ENCODE measurements at places on chromosomes 12 and 14.

DNA sequence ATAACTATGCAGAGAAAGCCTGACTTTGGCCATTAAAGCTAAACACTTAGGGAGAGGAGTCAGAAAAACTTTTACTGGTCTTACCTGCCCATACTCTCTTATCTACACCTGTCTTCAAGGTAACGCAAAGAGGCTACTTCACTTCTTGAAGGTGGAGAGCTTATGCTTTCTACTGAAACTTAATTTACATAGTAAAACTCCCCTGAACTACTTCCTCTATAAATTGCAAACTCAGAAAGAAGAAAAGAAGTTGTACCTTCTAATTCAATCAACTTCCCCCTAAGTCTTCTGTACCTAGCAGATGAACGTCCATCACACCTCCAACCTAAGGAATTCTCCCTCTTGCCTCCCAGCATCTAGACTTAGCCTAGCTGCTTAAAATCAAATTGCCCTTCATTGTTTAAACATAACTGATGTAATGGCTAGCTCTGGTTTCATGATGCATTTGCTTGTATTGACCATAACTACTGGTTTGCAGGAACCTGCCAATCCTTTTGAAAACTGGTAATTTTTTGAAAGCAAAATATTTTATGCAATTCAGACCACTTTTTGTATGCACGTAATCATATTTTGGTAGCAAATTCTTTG is 87.7 kb downstream of the STON2 start:
- DNase-seq = no peak

DNA sequence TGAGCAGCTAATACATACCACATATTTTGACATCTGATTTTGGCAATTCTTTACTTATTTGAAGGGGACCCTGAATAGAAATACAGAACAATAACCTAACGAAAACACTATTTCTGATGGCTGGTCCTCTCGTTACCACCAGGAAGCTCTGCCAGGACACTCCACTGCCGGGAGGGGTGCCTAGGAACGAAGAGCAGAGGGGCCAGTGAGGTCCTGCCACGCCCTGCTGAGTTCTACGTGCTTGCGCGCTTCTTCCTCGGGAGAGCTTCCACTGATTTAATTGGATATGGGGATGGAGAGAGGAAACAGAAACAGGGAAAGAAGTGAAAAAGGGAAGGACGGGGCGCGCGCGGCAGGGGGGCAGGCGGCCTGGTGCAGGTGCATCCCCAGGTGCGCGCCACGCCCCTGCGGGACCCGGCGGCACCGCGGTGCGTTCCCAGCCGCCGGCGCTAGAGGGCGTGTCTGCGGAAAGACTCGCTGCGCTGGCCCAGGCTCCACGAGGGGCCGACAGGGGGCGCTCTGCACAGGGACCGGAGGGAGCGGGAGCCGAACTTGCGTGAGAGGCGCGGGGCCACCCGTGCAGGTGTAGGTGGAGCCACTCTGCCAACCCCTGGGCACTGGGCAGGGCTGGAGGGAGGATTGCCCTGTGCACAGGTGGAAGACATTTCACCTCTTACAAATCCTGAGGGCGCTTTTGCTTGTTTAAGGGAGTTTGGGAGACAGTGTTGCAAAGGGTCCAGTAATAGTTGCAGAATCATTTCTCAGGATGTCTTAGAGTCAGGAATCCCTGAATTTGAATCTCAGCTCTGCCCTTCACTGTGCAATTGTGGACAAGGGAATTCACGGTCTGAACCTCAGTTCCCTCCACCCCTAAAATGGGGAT is 986.3 kb upstream of the TMEM132C start:
- peak; percentile 59 for DNase-seq

DNA sequence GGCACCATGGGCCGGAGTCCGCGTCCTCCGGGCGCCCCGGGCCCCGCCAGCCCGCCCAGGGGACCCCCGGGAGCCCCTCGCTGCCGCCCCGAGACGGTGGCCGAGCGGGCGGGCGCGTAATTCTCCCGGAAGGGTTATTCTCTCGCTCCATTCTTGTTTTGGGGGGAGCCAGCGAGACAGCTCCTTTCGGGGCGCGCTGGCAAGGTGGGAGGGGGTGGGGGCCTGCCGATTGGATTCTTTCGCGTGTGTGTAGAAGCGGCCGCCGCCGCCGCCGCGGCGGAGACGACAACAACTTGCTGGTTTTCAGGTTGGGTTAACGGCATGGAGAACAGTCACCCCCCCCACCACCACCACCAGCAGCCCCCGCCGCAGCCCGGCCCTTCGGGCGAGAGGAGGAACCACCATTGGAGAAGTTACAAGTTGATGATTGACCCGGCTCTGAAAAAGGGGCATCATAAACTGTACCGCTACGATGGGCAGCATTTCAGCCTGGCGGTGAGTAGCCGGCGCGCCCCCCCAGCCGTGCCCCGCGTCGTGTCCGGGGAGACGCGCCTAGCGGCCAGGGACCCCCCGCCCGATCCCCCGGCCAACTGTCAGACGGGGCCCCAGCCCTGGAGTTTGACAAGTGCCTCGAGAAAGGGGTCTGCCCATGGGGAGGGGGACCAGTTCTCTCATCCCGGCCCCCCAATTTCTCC is 755 bp downstream of the SETD1B start:
- no peak for DNase-seq

DNA sequence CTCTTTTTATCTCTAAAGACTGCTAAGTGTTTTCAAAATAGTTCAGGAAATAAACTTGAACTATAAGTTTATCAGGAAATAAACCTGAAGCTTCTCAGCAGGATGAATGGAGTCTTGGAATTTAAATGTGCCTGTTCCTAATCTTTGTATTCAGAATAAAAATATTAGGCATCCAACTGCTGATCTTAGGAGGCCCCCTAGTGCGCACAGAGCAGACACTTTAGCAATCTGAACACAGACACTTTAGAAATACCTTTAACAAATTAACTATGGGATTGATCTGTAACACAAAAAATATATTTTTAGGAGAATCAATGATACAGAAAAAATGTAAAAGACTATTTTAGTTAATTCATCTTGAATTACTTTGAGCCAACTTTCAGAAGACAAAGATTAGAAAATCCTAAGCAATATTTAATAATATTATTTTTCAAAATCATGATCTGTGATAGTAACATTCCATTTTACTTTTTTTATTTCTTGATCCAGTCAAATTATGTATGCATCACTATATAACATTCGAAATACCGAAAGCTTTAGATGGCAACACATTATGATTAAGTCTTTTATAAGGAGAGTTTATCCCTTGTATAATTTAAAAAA is 80.9 kb downstream of the SLC41A2 start:
- DNase-seq = peak; percentile 7

DNA sequence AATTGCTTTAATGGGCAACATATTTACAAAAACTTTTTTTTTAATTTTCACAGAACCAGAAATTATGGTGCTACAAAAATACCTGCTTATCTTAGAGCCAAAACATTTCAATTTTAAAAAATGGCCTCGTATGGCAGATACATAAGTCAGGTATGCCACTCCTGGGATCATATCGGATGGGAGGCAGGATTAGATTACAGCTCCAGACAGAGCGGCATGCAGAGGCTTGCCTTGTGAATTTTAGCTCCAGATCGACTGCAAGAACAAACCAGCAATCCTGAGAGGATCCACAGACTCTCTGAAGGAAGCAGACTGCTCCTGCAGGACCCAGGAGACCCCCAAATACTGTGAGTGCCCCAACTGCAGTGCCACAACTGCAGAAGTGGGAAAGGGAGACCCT is 169.3 kb upstream of the AMIGO2 start:
- DNase-seq = no peak

DNA sequence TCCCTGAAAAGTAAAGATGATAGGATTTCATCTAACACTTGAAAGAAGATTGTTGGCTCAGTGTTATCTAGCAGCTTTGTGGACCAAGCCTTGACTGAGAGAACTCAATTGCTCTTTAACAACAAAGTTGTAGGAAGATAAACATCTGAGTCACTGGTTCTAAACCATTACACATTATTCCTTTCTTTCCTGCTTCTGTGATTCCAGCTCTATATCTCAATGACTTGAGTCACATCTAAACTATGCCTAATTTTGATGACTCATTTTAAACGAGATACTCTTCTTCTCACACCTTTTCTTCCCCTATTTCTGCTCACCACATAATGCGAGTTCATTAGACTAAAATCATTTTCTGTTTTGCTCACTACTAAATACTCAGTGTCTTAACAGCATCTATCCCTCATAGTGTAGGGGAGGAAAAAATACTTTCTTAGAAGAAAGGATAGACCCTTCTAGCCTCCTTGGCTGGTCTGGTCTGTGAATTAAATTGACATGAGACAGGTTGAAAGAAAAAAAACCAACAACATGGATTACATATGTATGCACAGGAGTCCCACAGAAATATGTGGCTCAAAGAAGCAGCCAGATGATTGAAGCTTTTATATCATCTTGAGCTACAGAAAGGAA is 201.4 kb downstream of the C12orf50 start:
- DNase-seq = no peak

GRCh38 chr12:13112968-13113367 is 9.5 kb upstream of the GSG1 start:
- DNase-seq = no peak

GRCh38 chr14:48628870-48629269 is 953.5 kb upstream of the MDGA2 start:
- no peak for DNase-seq

DNA sequence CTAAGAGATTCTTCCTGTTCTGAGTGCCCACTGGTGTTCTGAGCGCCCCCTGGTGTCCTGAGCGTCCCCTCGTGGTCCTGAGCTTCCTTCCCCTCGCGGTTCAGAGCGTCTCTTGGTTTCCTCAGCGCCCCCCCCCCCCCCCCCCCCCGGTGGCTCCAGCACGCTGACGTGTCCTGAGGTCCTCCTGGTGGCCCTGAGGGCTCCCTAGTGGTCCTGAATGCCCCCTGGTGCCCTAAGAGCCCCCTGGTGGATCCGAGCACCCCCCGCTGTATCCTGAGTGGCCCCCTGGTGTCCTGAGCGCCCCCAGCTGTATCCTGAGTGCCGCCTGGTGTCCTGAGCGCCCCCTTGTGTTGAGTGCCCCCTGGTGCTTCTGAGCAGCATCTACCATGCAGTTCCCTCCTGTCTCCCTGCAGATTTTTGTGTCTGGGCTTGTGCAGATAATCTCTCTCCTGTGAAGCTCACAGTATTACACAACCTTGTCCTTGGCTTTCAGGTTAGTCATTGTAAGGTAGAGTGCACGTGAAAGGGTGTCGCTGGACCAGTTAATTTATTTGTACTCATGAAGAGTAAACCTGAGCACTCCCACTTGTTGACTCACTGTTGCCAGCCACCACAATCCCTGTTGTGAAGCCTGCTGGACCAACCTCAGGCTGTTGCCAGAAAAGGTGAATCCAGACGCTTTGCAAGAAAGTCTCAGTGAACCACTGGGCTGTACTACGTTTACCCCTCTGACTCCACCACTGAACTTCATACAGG is 1168.4 kb downstream of the TMEM121 start:
- DNase-seq = peak; percentile 43

DNA sequence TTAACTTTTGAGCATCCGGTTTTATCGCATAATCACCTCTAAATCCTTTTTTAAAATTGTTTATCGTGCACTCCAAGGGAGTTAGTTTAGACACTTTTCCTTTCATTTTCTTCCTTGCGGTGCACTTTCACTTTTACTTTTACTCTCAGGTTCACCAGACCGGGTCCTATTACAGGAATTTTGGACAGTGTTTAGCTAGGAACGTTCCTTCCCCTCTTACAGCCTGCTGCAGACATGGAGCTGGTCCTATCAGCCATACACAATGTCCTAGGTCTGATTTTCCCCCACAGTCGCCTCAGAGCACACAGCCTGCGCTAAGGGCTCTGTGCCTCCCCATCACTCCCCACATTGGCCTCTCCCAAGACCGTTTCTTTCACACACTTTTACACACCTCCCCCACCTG is 103.9 kb downstream of the ALG10 start:
- DNase-seq = no peak

- no peak for DNase-seq
Observed at GRCh38 chr12:99498756-99499155, 148.8 kb upstream of the GARIN6 start.

GRCh38 chr12:42982828-42983227 is 393.3 kb upstream of the PRICKLE1 start:
- no peak for DNase-seq

- no peak for DNase-seq
Observed at GRCh38 chr14:60640859-60641741, 8.2 kb downstream of the SIX1 start.

DNA sequence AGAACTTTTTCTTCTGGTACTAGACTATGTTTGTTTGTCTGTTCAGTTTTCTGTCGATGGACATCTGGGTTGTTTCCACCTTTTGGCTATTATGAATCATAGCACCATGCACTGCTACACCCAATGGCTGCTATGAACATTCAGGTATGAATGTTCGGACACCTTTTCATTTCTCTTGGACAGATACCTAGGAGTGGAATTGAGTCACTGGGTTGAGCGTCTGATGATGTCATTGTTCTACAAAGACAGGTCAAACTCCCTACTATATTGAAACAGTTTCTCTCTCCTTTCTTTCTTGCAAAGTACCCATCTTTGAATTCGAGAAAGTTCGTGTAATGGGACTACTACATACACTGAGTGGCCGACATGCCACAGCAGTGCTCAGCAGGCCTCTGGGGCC is 44.7 kb downstream of the KCTD10 start:
- no peak for DNase-seq

- no peak for DNase-seq
Observed at GRCh38 chr14:94625353-94625635, 13.1 kb downstream of the SERPINA3 start.

DNA sequence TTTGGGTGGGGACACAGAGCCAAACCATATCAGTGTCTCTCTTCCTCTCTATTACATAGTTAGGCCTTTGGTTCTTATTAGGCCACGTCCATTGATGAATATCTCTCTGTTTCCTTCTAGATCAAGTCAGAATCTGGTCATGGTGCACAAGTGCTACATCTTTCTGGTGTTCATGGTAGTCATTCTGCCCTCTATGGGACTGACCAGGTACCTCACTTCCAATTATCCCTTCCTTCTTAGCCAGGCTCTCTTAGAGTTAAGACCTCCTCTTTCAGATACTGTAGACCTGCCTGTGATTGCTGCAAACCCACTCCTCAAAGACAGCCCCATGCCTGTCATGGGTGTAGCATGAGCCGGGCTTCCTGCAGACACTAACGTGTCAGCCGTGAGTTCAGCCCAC is 25.2 kb downstream of the NGB start:
- DNase-seq = no peak

GRCh38 chr14:88612981-88613380 is 50.1 kb downstream of the ZC3H14 start:
- no peak for DNase-seq

- no peak for DNase-seq
Observed at GRCh38 chr12:121787063-121788025, 6.1 kb downstream of the RHOF start.

GRCh38 chr14:61103541-61104339 is 122.7 kb downstream of the SLC38A6 start:
- DNase-seq = no peak
